ENCODE measurements at places on chromosomes 5 and 9.

DNA sequence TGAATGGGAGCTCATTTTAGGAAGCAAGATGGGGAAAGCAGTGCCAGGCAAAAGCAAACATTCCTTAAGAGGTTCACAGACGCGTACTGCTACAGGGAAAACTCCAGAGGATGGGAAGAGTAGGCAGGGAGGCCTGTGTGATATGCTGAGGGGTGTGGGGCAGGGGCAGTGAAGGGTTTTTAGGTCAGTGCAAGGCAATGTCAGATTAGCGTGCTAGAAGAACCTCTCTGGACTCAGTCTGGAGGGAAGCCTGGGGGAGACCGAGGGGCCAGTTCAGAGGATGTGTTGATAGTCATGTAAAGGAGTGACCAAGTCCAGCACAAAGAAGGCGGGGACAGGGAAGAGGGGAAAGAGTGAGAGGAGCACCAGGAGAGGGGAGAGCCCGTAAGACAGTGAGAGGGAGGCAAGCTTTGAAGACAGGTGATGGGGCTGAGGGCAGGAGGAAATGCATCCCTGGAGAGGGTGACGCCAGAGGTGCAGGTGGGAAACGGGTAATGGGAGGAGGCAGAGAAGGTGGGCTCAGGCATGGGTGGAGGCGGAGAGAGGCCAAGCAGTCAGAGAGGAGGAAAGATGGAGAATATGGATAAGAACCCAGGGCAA, 134.5 kb downstream of the MTX3 start:
- DNase-seq = no peak

- peak; percentile 25 for DNase-seq
Observed at GRCh38 chr5:173707392-173707791, 90.9 kb upstream of the BOD1 start.

DNA sequence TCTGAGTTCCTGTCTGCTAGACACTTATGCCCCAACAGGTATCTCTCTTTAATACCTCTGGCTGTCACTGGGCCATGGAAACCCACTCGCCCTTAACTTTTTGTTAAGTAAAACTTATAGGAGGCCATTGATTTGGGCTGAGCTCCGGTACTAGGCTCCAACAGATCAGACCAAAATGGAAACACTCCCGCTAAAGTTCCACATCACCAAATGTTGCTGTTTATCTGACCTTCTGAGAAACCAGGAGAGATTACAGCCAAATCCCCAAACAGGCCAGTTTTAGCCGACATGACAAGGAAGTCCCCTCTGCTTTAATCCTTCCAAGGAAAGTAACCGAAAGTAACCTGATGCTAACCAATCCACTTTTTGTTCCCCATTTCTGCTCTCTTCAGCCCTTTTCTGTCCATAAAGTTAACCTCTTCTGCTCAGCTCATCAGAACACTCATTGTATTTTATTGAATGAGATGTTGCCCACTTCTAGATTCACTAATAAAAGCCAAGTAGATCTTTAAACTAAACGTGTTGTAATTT, 115.2 kb upstream of the LHFPL2 start:
- no peak for DNase-seq

DNA sequence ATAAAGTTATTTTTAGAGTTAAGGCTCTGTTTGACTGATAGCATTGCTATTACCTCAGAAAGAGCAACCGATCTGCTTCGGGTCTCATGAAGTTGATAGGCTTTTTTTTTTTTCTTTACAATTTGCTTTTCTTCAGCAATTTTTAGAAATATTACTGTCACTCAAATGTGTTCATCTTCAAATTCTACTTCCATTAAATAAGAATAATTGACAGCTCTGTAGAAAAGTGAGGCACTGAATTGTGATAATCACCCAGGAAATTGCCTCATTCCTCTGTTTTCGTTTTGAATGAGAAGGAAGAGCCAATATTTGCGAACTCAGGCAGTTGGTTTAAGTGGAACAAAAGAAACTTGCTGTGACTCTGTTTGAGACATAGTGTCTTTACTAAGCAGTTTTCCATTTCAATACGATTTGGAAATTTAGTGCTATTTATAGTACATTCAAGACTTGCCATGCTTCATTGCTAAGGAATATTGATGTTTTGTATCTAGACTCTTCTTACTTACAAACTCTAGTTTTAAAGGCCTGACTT, 700.5 kb upstream of the CDH10 start:
- DNase-seq = no peak

GRCh38 chr5:62256161-62257019, 49.6 kb upstream of the KIF2A start:
- DNase-seq = peak; percentile 66

GRCh38 chr9:112173489-112174221, 1.4 kb downstream of the SUSD1 start:
- no peak for DNase-seq

DNA sequence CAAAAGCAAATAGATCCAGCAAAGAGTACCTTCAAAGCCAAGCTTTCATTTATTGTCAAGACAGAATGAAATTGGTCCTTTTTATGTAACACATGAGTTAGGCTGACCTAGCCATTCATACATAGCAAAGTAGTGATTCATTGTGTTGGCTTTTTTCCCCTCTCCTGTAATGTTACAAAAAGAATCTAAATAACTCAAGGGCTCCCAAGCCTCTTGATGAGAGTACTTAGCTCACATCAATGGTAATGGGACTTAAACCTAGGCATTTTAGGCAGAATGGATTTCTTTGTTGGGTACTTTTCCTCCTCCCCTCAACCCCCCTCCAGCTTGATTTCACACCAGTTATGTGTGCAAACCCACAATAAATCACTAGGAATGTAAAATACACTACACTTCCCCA, 123.7 kb downstream of the EBF1 start:
- no peak for DNase-seq

DNA sequence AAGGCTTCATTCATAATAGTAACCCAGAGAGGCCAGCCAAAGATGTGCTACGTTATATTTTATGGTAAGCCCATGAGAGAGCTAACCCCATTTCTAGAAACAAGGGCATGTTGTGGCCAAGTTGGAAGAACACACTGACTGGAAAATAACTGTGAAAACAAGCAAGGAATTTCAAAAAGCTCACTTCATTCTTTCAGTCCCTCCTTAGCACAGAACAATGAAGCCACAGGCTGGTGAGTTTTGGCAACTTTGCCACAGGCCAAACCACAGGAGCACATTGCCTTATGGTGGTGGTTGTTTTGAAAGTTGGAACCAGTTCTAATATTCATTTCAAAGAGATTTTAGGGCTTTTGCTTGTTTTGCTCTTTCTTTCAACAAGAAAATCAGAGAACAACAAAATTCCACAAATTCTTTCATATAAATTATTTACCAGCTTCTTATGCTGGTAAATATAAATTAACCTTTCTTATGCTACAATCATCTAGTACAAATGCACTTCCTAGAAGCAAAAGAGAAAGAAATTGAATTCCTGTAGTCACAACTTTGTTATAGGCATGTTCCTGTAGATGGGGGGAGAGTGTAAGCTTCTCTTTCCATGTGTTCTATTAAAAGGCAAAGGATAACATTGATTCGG, 225.4 kb upstream of the RFX3 start:
- DNase-seq = no peak

- no peak for DNase-seq
Observed at GRCh38 chr9:99121604-99122003, 16.7 kb downstream of the TGFBR1 start.

DNA sequence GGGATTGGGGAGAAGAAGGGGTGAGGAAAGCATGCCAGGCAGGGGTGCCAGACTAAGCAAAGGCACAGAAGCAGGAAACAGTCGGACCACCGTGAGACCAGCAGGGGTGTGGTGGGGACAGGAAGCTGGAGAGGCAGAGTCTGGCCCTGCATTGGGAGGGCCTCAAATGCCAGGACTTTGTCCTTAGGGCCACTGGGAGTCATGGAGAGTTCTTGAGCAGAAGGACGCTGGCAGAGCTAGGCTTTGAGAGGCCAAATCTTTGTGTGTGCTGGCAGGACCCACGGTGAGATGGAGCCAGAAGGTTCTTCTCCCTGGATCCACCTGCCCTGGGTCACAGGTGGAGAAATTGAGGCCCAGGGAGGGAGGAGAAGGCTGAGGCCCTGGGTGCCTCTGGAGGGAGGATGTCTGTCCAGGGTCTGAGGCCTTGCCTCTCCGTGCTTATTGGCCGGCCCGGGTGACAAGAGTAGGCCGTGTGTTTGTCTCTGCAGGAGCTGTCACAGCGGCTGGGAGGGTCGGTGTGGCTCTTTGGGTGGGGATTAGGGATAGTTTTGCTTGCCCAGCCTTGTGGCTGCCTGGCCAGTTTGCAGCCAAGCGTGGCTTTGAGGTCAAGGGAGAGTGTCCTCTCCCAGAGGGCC, 1.8 kb upstream of the ENG start:
- no peak for DNase-seq
